ENCODE measurements at places on chromosomes 12 and 14.
A peak's percentile ranks its signal among the peaks of the same experiment; 100 is the strongest.

DNA sequence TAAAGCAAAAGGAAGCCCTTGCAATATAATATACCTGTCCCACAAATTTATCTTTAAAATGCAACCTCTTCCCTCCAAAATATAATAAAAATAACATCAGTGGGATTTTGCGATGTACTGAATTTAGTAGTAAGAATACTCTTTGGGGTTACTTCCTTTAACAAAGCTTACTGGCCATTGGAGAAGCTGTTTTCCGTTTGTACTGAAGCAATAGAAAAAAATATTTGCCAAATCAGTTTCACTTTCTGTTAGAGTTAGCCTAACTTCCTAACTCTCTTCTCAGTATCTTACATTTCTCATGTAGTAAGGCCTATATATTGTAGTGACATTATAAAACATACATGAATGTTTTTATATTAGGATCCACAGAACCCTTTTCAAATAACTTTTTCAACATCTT, 3.7 kb downstream of the MAX start:
- DNase-seq, result no peak

DNA sequence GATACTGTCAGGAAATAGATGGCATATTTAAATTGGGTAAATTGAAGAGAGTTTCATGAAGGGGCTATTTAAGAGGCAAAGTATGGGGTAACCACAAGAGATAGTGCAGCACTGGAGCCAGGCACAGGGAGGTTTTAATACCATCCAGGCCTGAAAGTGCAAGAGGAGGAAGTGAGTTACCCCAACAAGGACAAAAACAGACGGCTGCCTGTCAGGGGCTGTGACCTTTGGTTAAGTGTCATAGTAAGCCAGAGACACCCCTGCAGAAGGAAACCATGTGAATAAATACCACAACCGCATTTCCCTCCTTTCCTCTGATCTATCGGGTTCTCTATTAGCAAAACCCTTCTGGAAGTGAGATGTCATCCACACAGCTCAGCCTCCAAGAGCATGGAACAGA, 122.0 kb upstream of the DHRS4 start:
- DNase-seq, result no peak

DNA sequence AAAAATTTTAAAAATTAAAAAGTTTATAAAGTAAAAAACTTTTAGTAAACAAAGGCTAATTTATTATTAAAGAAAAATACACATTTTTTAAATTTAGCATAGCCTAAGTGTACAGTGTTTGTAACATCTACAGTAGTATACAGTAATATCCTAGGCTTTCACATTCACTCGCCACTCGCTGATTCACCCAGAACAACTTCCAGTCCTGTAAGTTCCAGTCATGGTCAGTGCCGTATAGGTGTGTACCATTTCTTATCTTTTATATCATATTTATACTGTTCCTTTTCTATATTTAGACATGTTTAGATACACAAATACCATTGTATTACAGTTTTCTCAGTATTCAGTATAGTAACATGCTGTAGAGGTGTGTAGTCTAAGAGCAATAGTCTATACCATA, 28.9 kb downstream of the HEATR5A start:
- no peak for DNase-seq

DNA sequence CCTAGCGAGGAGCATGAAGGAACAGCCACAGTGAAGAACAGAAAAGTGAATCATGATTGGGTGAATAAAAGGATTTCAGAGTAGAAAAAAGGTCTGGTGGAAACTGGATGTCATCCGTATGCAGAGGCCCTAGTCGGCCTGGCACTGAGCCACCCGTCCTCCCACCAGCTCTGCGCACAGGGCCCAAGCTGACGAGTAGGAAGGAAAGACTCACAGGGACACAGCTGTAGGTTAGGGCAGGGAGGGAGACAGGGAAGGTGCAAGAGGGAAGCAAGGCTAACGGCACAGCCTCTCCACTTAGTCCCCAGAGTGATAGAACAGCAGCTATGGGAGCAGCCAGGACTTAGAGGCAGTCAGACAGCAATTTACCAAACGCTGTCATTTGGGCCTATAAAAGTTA, 112.6 kb downstream of the KCNK10 start:
- DNase-seq, result no peak

GRCh38 chr12:117119592-117120198, 20.5 kb upstream of the TESC start:
- DNase-seq, result no peak

- no peak for DNase-seq
These were observed 40.6 kb downstream of the MOK start for GRCh38 chr14:102264355-102264754.

GRCh38 chr12:116783525-116784237, 45.6 kb downstream of the RNFT2 start:
- no peak for DNase-seq

DNA sequence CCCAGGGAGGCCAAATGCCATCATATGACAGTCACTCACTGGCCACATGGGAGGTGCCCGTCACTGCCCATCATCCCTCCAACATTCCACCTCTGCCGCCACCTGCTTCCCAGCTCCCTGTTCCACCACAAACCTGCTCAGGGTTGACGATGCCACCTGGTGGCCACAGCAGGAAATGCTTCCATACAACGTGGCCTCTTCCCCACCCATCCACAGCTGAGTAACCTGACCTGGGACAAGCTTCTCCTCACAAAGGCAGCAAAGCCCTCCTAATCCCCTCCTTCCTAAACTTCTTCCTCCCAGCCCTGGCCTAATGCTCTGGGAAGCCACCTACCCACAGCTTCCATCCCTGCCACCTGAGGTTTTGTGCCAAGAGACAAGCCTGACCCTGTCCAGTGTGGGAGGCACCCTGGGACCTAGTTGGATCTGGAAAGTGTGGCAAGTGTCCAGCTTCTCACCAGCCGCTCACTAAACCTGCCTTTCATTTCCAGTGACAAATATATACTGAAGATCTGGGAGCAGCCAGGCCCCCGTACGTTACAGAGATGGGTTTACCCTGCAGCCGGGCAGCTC, 4.3 kb downstream of the DEGS2 start:
- no peak for DNase-seq

- no peak for DNase-seq
These were observed 17.1 kb downstream of the GMFB start for GRCh38 chr14:54471641-54472040.

DNA sequence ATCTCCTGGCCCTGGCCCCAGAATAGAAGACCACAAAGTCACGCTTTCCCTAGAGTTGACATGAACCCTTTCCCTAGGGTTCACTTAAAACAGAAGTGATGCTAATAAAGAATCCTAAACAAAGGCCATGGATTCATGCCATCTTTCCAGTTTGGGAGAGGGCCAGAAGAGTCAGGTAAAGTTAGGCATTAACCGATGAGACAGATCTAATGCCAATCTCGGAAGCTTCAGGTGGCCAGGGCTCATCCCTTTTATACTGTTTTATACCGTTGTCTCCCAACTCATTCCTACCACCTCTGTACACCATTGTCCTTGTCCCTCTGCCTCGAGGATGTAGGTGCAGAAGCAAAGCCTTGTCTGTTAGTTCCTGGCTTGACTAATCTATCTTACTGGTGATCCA, 22.8 kb upstream of the ACTR10 start:
- DNase-seq, result no peak

- DNase-seq, result no peak
These were observed 109.5 kb downstream of the LGMN start for GRCh38 chr14:92638904-92639303.

DNA sequence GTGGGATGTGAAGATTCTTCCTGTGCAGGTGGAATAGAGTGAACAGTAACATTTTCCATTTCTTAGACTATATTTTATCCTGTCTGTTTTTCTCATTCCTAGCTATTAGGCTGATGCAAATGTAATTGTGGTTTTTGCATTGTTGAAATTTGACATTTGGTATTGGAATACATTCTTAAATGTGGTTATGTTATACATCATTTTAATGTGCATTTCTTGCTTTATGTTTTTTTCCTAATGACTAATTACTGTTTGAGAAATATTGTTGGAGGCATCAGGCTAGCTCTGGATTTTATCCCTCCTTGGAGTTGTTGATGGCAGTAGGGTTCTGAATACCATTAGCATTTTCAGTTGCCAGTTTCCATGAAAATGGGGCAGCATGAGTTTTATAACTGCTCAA, 75.9 kb upstream of the GNG2 start:
- DNase-seq, result no peak

DNA sequence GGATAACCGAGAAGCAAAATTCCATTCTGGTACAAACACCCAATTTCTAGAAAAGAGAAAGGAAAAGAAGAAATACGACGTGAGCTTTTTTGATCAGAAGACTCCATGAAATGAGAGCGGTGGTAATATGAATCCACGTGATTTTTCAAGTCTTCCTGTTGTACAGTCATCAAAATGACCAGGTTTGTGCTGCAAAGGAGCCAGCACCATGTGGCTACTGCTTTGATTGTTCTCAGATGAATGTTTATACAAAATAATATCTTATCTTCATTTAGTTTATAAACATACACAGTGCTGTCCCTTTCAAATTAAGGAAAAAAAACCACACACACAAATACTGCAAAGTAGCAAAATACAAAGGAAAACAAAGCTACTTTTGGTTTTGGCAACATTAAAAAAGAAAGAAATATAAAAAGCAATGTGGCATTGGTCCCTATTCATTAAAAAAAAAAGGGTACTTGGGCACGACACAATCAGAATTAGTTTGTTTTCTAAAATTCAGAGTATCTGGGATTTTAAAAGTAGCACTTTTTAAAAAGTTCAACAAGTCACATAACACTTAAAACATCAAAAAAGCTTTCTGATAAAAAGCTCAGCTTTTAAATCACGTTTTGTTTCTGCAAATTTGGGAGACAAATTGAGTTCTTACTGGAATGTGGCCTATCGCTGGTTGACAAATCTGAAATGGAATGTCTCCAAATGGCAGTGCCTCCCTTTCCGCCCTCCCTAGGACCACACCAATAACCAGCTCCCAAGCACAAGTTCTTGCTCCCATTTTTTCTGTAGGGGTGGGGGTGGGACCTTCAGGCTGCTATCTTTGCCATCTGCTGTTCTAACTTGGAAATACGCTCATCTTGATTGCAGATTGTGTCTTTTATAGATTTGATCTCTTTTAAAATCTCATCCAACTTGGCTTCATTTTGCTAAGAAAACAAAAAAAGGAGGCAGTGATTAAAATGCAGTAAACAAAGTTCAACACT, 13.2 kb upstream of the SELPLG start:
- no peak for DNase-seq

DNA sequence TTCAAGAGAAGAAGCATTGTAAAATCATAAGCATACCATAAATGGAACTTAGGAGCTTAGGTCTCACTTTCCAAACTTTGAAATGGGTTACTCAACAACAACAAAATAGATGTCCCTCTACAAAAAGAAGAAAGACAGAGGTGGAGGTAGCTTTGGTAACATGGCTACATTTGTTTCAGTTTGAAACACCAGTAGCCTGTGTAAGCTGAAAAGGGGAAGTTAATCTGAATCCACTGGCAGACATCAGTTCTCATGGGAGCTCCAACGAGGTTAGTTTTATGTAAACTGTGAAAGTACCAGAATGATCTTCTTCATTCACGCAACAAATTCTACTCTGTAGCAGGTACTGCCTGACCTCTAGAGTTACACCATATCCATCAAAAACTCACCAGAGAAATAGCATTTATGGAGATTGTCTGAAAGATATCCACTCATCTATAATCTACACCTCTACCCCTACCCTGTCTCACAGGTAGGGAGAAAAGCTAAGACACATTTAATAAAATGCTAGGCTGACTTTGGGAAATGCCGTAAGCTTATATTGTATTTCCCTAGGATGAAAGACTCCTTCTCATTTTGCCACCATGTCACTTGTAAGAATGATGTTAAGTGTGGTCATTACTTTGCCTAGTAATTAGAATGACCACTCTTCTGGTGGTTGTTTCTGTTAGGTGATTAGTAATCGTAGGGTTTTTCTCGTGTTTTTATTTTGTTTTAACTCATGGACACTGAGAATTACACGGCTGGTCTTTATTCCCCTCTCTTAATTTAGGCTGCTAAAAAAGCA, 224.1 kb downstream of the ASCL1 start:
- DNase-seq, result no peak

- DNase-seq, result peak; percentile 52
These were observed 55.8 kb upstream of the VRK1 start for GRCh38 chr14:96741151-96741977.

- no peak for DNase-seq
These were observed 165.5 kb downstream of the SLC5A8 start for GRCh38 chr12:101044512-101045059.

GRCh38 chr14:24332268-24332993, 2.4 kb downstream of the ADCY4 start:
- DNase-seq, result peak; percentile 82

- DNase-seq, result no peak
These were observed 14.9 kb upstream of the RESF1 start for GRCh38 chr12:31944299-31944698.

DNA sequence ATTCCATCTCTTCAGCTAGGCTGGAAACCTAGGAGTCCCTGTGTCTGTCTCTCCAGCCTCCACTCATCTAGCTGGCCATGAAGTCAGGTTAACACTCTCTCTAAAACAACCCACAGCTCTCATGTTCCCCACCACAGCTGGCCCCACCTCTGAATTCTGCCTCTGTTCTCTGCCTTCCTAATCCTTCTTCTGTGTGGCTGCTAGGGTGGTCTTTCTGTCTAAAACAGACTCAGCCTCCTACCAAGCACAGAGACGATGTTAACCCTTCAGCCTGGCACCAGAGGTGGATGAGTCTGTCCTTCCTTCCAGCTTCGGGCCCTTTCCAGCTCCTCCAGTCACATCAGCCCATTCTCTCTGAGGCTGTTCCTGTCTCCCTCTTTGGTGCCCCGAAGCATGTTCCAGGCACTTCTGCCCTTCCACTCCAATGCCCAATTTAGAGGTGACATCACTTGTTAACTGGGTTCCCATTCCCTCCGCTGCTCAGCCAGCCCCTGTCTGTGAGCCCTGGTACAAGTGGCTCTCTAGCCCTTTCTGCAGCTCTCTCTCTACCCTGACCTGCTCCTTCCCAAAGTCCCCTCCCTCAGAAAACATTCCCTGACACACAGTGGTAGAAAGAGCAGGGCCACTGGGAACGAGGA, 9.1 kb downstream of the FIGNL2 start:
- no peak for DNase-seq

DNA sequence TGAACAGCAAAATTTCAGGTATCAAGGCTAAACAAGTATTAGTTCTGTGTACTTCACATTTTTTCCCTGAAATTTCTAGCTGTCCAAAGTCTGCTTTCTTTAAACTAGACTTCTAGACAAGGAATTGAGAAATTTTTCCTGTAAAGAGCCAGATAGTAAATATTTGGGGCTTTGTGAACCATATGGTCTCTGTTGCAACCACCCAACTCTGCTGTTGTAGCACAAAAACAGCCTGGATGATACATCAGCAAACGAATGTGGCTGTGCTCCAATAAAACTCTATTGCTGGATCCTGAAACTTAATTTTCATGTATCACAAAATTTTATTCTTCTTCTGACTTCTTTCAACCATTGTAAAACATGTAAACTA, 96.0 kb upstream of the SLC38A4 start:
- no peak for DNase-seq

- DNase-seq, result no peak
These were observed 37.8 kb downstream of the HCAR2 start for GRCh38 chr12:122665349-122665748.

- DNase-seq, result no peak
These were observed 165.9 kb upstream of the TMEM260 start for GRCh38 chr14:56413721-56414120.

All from stimulated activated naive CD4-positive, alpha-beta T cell treated with Interleukin-2 at 50 U/mL for 16 hours (primary cell).